ENCODE measurements at places on chromosomes 4 and X.

- DNase-seq = no peak
Measured at GRCh38 chr4:86831262-86832130, 17.7 kb downstream of the SLC10A6 start.

- no peak for DNase-seq
Measured at GRCh38 chrX:136541294-136541693, 9.3 kb downstream of the VGLL1 start.

- DNase-seq = no peak
Measured at GRCh38 chrX:80335062-80335830, 85.0 kb upstream of the TENT5D start.

GRCh38 chr4:124433500-124433899 is 279.0 kb downstream of the ANKRD50 start:
- DNase-seq = no peak

DNA sequence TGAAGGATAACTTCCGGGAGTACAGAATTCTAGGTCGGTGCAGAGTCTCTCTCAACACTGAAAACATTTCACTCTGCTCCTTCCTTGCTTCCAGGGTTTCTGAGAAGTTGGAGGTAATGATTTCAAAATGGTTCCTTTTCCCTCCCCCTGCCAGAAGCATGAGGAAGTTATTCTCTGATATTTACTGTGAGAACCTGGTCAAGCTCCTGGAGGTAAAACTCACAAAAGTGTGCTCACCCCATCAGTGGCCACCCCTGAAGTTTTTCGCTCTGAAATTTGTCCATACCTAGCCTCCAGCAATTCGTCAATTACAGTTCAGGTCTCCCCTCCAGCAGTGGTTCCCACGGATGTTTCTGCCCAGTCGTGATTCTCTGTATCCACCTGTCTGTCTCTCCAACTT is 16.2 kb upstream of the MECP2 start:
- no peak for DNase-seq

GRCh38 chrX:139759637-139760036 is 51.7 kb upstream of the MCF2 start:
- DNase-seq = no peak

GRCh38 chr4:3189459-3189858 is 59.5 kb upstream of the MSANTD1 start:
- DNase-seq = no peak

- DNase-seq = no peak
Measured at GRCh38 chr4:101125045-101125942, 222.0 kb downstream of the PPP3CA start.

GRCh38 chrX:13298836-13299235 is 21.0 kb downstream of the ATXN3L start:
- no peak for DNase-seq

DNA sequence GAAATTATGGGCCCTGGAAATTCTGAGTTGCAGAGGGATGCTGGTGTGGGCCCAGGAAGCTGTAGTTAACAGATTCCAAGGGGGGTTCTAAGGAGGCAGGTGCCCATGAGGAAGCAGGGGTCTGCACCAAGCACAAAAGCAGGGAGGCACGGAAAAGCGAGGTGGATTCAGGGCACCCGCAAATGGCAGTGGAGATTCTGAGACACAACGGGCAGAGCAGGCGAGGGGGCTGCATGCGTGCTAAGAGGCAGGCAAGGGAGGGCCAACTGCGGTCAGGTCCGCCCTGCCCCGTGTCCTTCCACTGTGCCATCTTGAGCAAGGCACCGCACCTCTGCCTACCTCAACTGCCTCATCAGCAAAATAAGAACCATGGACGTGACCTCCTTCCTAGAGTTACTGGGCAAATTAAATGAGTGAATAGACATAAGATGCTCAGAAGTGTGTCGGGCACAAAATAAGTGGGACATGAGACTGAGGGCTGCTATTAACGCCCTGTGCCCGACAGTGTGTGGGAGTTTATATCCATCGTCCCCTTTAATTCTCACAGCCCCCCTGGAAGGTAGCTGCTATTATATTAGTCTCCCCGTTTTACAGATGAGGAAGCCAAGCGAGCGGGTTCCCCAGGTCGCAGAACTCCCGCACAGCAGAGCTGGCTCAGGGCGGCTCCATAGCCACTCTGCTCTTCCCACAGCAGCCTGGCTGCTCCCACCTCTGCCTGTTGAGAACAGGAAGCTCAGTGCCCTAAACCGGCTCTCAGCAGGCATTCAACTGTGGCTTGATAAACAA is 67.6 kb downstream of the PPP2R2C start:
- no peak for DNase-seq

- no peak for DNase-seq
Measured at GRCh38 chr4:114603497-114603896, 4.9 kb downstream of the UGT8 start.

DNA sequence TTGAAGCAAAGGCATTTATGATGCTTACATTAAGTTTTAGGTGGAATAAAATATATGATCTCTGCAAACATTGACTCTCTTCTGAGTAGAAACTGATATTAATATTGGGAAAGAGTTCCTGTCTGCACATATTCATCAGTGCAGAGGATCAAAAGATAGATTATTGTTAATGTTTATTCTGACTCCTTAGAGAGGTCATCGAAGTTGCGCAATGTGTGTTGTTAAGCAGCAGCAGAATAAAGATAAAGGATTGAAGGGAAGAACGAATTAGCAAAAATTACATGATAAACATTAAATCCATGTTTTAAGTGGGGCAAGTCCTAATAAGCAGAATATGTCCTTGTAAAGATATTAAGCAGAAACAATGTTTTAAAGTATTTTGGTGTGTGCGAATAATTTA is 72.6 kb upstream of the MBNL3 start:
- DNase-seq = no peak

- DNase-seq = no peak
Measured at GRCh38 chr4:56475917-56476316, 8.5 kb downstream of the SRP72 start.

GRCh38 chr4:106201373-106201772 is 114.6 kb downstream of the TBCK start:
- no peak for DNase-seq

GRCh38 chr4:89438102-89438831 is 130.7 kb upstream of the GPRIN3 start:
- no peak for DNase-seq

- DNase-seq = no peak
Measured at GRCh38 chrX:70969635-70970481, 39.0 kb upstream of the SLC7A3 start.

GRCh38 chr4:183447646-183448045 is 3.2 kb downstream of the CDKN2AIP start:
- DNase-seq = no peak

DNA sequence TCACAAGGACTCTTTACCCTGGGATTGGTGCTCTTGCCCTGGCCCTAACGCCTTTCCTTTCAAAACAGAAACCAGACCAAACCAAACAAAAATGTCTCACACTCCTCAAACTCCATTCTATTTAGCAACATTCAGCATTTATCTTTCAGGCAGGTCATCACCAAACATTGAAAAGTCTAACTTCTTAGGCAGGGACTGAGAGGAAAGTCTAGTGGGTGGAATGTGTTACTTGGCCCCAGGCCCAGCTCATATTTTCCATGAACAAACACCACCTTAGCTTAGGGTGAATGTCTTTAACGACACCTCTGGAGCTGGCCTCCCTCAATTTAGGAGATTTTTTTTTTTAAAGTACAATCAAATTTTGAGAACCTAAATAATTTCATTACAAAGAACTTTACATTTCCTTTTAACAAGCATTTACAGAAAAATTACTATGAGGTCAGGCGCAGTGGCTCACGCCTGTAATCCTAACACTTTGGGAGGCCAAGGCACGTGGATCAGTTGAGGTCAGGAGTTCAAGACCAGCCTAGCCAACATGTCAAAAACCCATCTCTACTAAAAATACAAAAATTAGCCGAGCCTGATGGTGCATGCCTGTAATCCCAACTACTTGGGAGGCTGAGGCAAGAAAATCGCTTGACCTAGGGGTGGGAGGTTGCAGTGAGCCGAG is 10.2 kb upstream of the N4BP2 start:
- DNase-seq = no peak

- no peak for DNase-seq
Measured at GRCh38 chr4:67204441-67204840, 340.9 kb downstream of the CENPC start.

DNA sequence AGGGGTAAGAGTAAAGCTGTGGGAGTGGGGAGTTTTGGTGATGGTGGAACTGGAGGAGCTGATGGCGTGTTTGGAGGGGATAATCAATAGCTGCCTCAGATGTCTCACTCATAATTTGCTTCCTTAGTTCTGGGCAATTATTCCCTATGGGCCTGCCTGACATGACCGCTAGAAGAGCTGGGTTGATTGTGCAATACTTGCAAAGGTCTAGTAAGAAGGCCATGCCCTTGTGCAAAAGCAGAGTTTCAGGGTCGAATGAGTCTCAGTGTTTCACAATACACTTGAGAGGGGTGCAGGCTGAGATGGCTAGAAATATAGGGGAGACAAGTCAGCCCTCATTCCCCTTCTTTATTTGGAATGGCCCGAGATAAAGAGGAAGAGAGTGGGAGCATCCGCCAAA is 858.4 kb upstream of the POU3F4 start:
- DNase-seq = no peak

- no peak for DNase-seq
Measured at GRCh38 chr4:52106660-52107059, 55.6 kb downstream of the SPATA18 start.
